ENCODE measurements at places on chromosomes 11 and 22. TPM values are rescaled to one million over a fixed set of nuclear protein-coding genes. Genes with fewer than 3 reads are reported as not detected.
A peak's percentile ranks its signal among the peaks of the same experiment; 100 is the strongest.

- no peak overlapping the region for H3K27ac ChIP-seq
- H3K27me3 ChIP-seq = peaks cover 4% of the 10 kb centered on the region
- DNase-seq = no peak
Observed at GRCh38 chr11:33242575-33242974, 14.6 kb upstream of the HIPK3 start.

- no peak overlapping the region for H3K4me3 ChIP-seq
- H3K27ac ChIP-seq = no peak overlapping the region
- H3K36me3 ChIP-seq = no peaks in the 10 kb centered on the region
Observed at GRCh38 chr22:44259366-44260215, 53.2 kb downstream of the SHISAL1 start.

- H3K27ac ChIP-seq = no peak overlapping the region
- DNase-seq = no peak
- no peaks in the 10 kb centered on the region for H3K4me1 ChIP-seq
- no peak overlapping the region for H3K4me3 ChIP-seq
Observed at GRCh38 chr11:123531325-123531724, 101.3 kb downstream of the GRAMD1B start.

DNA sequence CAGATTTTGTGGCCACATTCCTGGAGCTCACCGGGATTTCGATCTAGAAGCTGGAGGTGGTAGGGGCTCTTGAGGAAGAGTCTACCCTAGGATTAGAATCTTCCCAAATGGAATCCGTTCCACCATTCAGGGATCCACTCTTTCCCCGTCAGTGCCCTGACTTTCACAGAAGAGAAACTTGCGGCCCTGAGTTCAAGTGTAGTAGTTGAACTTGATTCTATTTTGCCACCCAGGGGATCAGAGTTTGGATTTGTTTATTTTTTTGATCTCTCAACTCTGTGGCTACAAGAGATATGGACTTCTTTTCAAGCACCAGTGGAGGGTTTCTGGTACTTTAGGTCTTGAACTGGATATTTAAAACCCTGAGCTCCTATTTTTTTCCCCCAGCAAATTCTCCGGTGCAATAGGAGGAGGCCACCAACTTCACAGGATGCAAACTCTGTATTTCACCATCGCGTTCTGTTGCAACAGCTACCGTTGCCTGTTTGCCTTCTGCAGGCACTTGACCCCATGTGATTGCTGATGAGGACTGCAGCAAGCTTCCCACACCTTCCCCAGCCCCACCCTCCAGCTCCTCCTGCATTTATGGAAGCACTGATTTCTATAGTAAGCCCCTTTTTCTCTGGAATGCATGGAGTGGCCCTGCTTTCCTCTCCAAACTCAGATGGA is 14.8 kb upstream of the MRGPRF start:
- no peaks in the 10 kb centered on the region for H3K27me3 ChIP-seq
- H3K4me1 ChIP-seq = no peaks in the 10 kb centered on the region
- DNase-seq = no peak
- no peak overlapping the region for H3K4me3 ChIP-seq
- no peaks in the 10 kb centered on the region for H3K36me3 ChIP-seq

DNA sequence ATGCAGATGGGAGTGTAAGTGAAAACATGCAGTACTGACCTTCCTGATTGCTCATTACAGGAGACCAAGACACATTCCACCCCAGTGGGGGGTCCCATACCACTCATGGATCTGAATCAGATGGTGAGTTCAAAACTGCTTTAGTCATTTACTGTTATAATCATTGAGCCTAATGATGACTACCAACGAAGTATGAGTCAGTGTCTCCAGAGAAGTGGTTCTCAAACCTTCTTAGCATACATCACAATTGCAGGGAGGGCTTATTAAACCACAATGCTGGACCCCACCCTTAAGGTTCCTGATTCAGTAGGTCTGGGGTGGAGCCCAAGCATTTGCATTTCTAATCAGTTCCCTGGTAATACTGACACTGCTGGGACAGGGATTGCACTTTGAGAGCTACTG is 75.8 kb downstream of the CD44 start:
- H3K27me3 ChIP-seq = no peaks in the 10 kb centered on the region
- peak; percentile 47 for DNase-seq
- peaks cover 95% of the 10 kb centered on the region for H3K36me3 ChIP-seq
- peak overlapping the region; percentile 14 for H3K4me3 ChIP-seq
- H3K4me1 ChIP-seq = peaks cover 64% of the 10 kb centered on the region
- H3K27ac ChIP-seq = peak overlapping the region; percentile 79

DNA sequence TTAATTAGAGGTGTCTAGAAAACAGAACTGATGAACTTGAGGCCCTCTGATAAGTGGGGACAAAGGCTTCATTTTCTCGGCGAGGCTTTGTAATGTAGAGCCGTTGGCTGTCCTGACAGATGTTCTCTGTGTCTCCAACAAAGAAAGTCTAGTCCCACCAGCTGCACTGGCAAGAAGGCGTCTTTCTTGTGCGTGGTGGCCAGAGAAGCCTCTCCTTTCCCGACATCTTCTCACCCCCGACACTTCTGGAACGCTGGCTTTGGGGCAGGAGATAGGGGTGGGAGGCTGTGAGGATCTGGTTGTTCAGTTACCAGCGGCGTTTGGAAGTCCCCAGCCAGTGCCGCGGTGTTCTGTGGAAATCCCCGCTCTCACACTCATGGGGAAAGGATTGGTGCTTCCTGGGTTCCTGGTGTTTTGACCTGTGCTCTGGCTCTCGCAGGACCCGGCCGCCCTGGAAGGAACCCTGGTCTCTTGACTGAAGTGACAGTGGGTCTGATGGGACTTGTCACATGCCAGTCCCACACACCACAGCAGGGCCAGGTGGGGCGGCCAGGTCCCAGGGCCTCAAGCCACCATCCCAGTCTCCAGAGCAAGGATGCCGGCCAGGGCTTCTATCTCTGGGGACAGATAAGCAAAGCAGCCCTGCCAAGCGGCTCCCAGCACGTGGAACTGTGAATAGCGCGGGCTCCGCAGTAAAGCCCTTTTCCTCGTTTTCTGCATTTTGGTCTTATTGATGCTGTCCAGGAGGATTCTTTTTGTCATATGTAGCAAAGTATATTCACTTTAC is 23.2 kb downstream of the FADS2 start:
- H3K27ac ChIP-seq = no peak overlapping the region
- no peak overlapping the region for H3K4me3 ChIP-seq
- no peaks in the 10 kb centered on the region for H3K4me1 ChIP-seq
- H3K36me3 ChIP-seq = peaks cover 18% of the 10 kb centered on the region
- no peaks in the 10 kb centered on the region for H3K27me3 ChIP-seq

DNA sequence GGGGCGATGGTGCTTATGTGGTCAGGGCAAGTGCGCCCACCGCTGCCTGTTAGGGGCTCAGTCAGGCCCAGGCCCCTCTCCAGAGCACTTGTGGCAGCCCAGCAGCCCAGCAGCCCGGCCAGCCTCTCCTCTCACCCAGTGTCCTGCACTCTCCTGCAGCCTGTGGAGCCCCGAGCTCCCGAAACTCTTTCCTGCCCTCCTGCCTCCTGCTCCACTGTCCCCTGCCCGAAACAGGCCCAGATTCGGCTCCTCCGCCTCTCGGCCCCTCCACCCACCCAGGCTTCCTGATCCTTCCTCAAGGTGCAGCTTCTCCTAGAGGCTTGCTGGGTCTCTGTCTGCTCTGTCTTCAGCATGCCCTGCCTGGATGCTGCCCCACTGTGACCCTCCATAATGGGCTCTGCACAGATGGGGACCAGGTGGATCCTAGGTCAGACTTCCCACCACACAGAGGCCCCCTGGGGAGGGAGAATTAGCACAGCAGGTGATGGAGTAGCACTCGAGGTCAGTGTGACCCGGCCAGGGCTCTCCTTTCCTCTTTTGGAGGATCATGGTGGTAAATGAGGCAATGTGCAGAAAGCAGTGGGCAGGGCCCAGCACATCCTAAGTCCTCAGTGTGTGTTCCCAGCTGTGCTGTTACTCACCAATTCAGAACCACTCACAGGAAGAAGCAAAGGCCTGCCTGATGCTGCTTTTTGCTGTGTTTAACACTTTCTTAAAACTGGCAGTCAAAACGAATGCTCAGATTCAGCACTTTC is 18.6 kb upstream of the NAP1L4 start:
- peak overlapping the region; percentile 63 for H3K27ac ChIP-seq
- peaks cover 30% of the 10 kb centered on the region for H3K36me3 ChIP-seq
- DNase-seq = no peak
- H3K4me3 ChIP-seq = no peak overlapping the region
- peaks cover 56% of the 10 kb centered on the region for H3K4me1 ChIP-seq

DNA sequence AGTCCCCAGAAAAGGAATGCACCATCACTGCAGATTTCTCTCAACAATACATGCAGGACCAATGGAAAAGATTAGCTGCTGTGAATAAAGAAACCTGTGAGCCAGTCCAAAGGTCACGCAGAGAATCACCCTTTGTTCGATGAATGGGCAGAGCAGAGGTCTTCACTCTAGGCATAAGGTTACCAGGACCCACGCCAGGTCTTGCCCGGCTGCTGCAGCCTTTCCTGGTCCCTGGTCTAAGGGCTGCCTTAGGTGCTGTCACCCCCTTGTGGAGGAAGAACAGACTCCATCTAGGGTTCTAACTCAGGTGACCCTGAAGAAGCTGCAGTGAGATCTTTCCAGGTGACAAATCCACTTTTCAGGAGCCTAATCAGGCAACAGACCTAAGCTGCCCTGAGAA is 29.0 kb upstream of the NAP1L4 start:
- peaks cover 55% of the 10 kb centered on the region for H3K4me1 ChIP-seq
- peak; percentile 31 for DNase-seq
- peaks cover 36% of the 10 kb centered on the region for H3K36me3 ChIP-seq
- H3K27me3 ChIP-seq = no peaks in the 10 kb centered on the region
- H3K4me3 ChIP-seq = no peak overlapping the region

GRCh38 chr22:24482575-24482974 is 12.6 kb upstream of the UPB1 start:
- no peak overlapping the region for H3K27ac ChIP-seq
- H3K36me3 ChIP-seq = no peaks in the 10 kb centered on the region
- H3K4me1 ChIP-seq = peaks cover 10% of the 10 kb centered on the region
- H3K4me3 ChIP-seq = no peak overlapping the region

DNA sequence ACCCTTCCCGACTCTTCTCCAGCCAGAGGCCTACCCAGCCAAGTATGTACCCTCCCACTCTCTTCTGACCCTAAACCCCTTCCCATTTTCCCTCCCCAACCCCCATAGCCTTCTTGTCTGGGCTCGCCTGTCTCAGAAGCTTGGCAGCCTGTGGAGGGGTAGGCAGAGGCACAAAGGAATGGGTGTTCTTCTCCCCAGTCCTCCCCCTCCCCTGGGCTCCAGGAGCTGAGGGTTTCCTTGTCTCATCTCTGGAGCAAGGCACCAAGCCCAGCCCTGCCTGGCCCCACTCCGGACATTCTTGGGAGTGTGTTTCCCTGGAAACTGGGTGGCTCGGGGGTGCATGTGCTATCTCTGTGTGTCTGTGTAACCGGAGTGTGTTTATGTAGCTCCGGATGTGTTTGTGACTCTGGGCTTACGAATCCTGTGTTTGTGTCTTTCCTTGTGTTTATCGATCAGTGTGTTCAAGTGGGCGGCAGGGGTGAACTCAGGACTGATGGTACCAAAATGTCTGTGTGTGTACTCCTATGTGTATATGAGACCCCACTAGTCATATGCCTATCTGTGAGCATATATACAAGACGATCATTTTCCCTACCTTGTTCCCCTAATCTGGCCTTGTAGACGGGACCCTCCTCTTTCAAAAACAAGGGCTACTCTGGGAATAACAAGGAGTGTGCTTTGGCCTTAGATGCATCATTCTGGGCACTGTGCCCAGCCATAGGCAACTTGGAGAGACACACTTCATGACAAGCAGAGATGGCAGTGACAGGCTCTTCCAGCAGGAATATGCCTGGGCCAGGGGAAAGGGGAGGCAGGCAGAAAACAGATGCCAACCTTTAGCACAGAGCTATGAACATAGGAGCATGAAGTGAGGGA is 10.9 kb downstream of the PHLDB1 start:
- H3K4me1 ChIP-seq = peaks cover 4% of the 10 kb centered on the region
- DNase-seq = no peak
- H3K4me3 ChIP-seq = no peak overlapping the region
- H3K36me3 ChIP-seq = no peaks in the 10 kb centered on the region

DNA sequence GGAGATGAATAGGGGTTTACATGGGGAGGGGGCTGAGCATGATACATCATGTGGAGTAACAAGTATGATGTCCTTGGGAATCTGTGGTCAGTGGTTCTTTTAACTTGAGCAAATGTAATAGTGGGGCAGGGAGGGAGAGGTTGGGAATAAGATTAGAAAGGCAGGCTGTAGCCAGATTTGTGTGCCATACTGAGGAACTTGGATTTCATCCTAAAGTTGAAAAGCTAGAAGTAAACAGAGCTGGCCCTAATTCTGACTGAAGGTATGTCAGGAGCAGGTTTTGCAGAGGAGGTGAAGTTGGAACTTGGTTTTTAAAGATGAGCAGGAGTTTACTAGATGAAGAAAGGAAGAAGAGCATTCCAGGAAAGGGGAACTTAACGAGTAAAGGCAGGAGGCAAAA is 108.3 kb upstream of the RRM1 start:
- no peaks in the 10 kb centered on the region for H3K27me3 ChIP-seq
- H3K36me3 ChIP-seq = peaks cover 13% of the 10 kb centered on the region
- DNase-seq = no peak
- H3K27ac ChIP-seq = peak overlapping the region; percentile 18
- H3K4me1 ChIP-seq = peaks cover 66% of the 10 kb centered on the region
- H3K4me3 ChIP-seq = no peak overlapping the region

- DNase-seq = no peak
- no peaks in the 10 kb centered on the region for H3K27me3 ChIP-seq
- no peak overlapping the region for H3K27ac ChIP-seq
- no peak overlapping the region for H3K4me3 ChIP-seq
- H3K4me1 ChIP-seq = peaks cover 9% of the 10 kb centered on the region
Observed at GRCh38 chr11:113370634-113371033, 16.9 kb upstream of the ANKK1 start.

GRCh38 chr22:42745118-42745517 is 24.4 kb upstream of the A4GALT start:
- H3K36me3 ChIP-seq = no peaks in the 10 kb centered on the region
- H3K27ac ChIP-seq = no peak overlapping the region
- peaks cover 10% of the 10 kb centered on the region for H3K27me3 ChIP-seq

GRCh38 chr11:122487669-122488068 is 167.9 kb upstream of the UBASH3B start:
- no peak overlapping the region for H3K27ac ChIP-seq
- H3K4me3 ChIP-seq = no peak overlapping the region
- peaks cover 13% of the 10 kb centered on the region for H3K27me3 ChIP-seq

DNA sequence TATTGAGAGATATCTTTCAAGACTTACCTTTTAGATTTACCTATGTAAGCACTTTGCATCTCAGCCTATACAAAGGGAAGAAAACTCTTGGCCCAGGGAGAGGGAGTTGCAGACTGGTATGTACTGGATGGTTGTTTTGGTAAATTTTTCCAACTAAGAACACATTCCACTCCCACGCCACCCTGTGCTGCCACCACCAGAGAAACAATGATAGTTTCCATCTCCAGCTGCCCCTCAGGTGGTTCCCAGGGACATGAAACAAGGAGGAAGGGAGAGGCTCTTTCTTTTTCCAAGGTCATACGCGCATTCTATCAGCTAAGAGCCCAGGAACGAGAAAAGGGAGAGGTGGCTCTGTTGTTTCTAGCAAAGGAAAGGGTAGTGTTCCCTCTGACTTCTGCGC is 34.4 kb downstream of the CCDC34 start:
- H3K27ac ChIP-seq = no peak overlapping the region
- peaks cover 4% of the 10 kb centered on the region for H3K27me3 ChIP-seq
- H3K36me3 ChIP-seq = peaks cover 5% of the 10 kb centered on the region
- no peak for DNase-seq

Gene POTEH
- not detected for total RNA-seq

Gene YPEL4
- 0.38 TPM for total RNA-seq

Gene PKDREJ
- total RNA-seq = not detected

Gene OMP
- not detected for total RNA-seq

Gene CXCR5
- 1.5 TPM for total RNA-seq

Gene OR2AG1
- total RNA-seq = not detected

Gene MS4A1
- total RNA-seq = 7.1 TPM

Gene TNNI2
- total RNA-seq = 0.31 TPM

Gene DRD4
- 0.26 TPM for total RNA-seq

Gene TSPAN4
- total RNA-seq = 16.2 TPM

Gene FXYD2
- 8.3 TPM for total RNA-seq

Gene HEPHL1
- total RNA-seq = not detected

Gene TIMP3
- 0.08 TPM for total RNA-seq
